NCI-H345 (cell line): ENCODE measurements at places on chromosomes 2 and 18.

DNA sequence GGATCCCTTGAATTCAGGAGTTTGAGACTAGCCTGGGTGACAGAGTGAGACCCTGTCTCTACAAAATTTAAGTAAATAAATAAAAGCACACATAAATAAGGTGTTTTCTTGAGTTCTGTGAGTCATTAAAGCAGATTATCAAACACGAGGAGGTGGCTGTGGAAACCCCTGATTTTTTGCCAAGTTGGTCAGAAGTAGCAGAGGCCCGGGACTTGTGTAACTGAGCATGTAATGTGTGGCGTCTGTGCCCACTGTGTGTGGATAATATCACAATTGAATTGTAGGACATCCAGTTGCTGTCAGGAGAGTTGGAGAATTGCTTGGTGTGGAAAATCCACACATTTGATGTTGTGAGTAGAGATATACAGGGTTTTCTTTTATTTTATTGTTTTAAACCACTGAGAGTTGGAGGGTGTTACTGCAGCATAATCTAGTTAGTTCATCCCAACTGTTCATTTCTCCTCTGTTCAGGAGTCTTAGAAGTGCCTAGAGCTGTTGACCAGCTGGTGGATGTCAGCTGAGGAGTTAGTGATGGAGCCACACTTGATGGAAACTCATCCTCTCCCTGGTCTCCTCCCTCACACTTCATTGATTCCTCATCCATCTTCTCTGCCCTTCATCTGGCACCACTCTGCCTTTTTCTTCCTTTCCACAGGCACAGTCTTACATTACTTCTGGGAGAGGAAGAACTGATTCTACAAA, 45.9 kb upstream of the RHOB start:
- no peak for DNase-seq

- DNase-seq: no peak
These were observed 104.8 kb downstream of the POLR1A start for GRCh38 chr2:86000938-86001312.

- DNase-seq: no peak
These were observed 27.2 kb downstream of the WIPF1 start for GRCh38 chr2:174570318-174570958.

DNA sequence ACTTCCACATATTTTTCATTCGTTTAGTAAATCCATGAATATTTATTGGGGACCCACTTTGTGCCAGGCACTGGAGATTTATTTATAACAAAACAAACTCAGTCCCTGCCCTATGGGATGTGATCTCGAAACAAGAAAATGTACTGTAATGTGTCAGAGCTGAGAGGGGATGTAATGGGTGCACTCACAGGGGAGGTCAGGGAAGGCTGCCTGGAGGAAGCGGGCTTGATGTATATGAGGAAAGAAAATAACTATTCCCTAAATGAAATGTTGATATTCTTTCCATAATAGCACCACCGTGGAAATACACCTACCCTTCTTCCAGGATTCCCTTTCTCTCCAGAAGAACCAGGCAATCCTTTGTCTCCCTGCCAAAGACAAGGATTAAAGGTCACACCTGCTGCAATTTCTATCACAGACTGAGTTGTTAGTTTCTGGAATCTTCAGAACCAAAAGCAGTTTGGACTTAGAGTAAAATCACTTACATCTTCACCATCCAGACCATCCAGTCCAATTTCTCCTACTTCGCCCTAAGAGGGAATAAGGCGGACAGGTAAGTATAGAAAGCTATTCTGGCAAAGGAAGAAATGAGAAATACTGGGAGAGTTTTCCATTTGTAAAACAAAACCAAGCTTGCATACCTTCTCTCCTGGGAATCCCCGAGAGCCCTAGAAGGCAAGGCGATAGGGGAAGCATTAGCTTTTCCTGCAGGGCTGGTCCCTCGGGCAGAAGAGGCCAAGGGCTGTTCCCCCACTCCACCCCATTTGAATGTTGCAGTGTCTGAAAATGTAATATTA, 55.0 kb downstream of the COL6A3 start:
- DNase-seq: no peak

- peak; percentile 25 for DNase-seq
These were observed 58.0 kb upstream of the PEX13 start for GRCh38 chr2:60959501-60959900.

- DNase-seq: peak; percentile 89
These were observed 132.1 kb upstream of the DNMT3A start for GRCh38 chr2:25473758-25474340.

GRCh38 chr2:182324665-182325064, 102.2 kb downstream of the PDE1A start:
- no peak for DNase-seq
